ENCODE measurements at places on chromosomes 6 and 20. TPM values are rescaled to one million over a fixed set of nuclear protein-coding genes. Genes with fewer than 3 reads are reported as not detected.
A peak's percentile ranks its signal among the peaks of the same experiment; 100 is the strongest.

- no peak for DNase-seq
- no peak overlapping the region for H3K4me3 ChIP-seq
- H3K27ac ChIP-seq: peak overlapping the region; percentile 40
- no peaks in the 10 kb centered on the region for H3K27me3 ChIP-seq
- H3K36me3 ChIP-seq: no peaks in the 10 kb centered on the region
Measured at GRCh38 chr6:80528115-80528514, 421.6 kb downstream of the BCKDHB start.

DNA sequence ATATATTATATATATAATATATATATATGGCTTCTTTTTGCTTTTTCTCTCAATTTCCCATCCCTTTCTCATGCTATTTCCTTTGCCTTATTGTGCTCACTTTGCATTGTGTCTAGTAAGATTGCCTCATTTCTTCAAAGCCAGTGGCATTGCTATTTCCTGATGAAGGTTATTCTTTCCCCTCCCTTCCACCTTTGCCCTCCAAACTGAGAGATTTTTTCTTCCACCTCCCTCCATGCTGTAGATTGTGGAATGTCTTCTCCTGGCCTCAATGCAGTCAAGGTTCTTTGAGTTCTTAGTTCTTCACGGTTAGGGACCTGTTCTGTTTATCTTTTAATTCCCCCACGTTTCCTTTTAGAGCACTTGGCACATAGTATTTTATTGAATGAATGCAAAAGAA is 17.2 kb downstream of the SH3BGRL2 start:
- no peak overlapping the region for H3K27ac ChIP-seq
- H3K4me1 ChIP-seq: no peaks in the 10 kb centered on the region
- H3K4me3 ChIP-seq: no peak overlapping the region
- H3K27me3 ChIP-seq: no peaks in the 10 kb centered on the region
- no peak for DNase-seq

GRCh38 chr20:49534255-49534712 is 33.7 kb downstream of the PTGIS start:
- H3K36me3 ChIP-seq: no peaks in the 10 kb centered on the region
- H3K27me3 ChIP-seq: no peaks in the 10 kb centered on the region
- DNase-seq: no peak

Gene UBE2C
- 1.2 TPM for total RNA-seq

Gene ABHD16A
- 50.5 TPM for total RNA-seq

Gene PAX1
- not detected for total RNA-seq

Gene SPAG4
- total RNA-seq: 9.2 TPM
